Activated CD8-positive, alpha-beta memory T cell treated with anti-CD3 and anti-CD28 coated beads for 24 hours (primary cell): ENCODE measurements at places on chromosomes 13 and 19.

DNA sequence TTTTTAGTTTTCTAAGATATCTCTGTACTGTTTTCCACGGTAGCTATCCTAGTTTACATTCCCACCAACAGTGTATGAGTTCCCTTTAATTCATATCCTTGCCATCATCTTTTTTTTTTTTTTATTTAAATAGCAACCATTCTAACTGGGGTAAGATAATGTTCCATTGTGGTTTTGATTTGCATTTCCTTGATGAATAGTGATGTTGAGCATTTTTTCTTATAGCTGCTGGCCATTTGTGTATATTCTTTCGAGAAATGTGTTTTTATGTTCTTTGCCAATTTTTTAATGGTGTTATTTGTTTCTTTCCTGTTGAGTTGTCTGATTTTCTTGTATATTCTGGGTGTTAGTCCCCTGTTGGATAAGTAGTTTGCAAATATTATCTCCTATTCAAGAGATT, 454.8 kb downstream of the DACH1 start:
- DNase-seq = no peak

GRCh38 chr19:33089010-33089409, 8.0 kb downstream of the GPATCH1 start:
- DNase-seq = no peak

DNA sequence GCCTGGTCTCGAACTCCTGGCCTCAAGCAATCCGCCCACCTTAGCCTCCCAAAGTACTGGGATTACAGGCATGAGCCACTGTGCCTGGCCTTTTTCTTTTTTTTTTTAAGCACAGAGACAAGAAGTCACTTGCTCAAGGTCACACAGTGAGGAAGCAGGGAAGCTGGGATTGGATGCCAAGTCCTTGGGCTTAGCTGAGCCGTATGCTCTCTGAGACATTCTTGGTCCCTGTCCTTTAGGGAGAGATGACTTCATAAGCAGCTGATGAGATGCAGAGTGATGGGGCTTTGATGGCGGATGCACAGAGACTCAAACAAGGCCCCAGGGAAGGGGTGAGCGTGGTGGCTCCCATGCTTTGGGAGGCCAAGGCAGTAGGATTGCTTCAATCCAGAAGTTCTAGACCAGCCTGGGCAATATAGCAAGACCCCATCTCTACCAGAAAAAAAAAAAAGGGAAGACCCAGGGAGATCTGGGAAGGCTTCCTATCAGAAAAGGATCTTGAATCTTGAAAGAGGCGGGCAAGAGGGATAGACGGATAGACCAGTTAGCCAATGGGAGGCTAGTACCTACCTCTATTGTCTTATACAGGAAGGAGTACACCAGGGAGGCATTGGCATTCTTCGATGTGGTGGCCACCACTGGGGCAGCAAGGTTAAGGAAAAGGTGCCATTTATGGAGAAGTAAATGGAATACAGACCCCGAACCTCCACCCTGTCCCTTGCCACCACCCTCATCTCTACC, 3.9 kb downstream of the AP1M2 start:
- DNase-seq = no peak

DNA sequence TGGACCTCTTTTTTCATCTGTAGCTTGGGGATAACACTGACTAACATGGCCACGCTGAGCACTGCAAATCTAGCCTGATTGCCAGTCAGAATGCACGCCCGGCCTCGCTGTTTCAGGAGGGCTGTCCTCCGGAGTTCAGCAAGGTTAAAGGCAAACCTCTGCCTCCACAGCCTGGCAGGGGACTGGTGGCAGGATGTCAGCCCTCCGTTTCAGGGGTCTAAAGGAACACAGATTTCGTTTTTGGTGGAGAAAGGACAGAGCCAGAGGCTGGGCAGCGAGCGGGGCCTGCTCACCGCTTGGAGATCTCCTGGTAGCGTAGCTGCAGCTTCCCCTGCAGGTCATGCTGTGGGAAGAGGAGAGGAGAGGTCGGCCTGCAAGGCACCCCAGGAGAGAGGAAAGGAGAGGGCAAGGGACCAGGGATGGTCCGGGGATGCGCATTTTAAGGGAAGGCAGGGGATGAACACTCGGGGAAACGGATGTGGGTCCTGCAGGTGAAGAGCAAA, 560 bp downstream of the NDUFA7 start:
- no peak for DNase-seq

- DNase-seq = peak; percentile 62
Measured at GRCh38 chr19:10219678-10220077, 11.5 kb downstream of the S1PR2 start.
